Activated CD8-positive, alpha-beta memory T cell treated with anti-CD3 and anti-CD28 coated beads for 24 hours (primary cell): ENCODE measurements at places on chromosomes 11 and 22.

GRCh38 chr11:23494981-23495380 is 634.7 kb upstream of the CCDC179 start:
- DNase-seq = no peak

- DNase-seq = no peak
Measured at GRCh38 chr11:72959998-72960731, 146.0 kb downstream of the ATG16L2 start.

DNA sequence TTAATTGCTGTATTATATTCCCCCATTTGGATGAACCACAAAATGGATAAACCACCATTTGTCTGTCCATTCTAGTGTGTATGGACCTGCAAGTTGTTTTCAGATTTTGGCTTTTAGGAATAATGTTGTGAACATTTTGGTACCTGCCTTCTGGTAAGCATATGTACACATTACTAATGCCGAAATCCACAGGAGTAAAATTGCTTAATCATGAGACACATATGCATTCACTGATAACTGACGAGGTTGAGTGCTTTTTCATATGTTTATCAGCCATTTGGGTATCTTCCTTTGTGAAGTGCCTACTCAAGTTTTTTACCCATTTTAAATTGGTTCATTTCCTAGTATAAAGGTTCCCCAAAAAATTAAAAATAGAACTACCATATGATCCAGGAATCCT is 34.2 kb downstream of the OSBP2 start:
- no peak for DNase-seq

DNA sequence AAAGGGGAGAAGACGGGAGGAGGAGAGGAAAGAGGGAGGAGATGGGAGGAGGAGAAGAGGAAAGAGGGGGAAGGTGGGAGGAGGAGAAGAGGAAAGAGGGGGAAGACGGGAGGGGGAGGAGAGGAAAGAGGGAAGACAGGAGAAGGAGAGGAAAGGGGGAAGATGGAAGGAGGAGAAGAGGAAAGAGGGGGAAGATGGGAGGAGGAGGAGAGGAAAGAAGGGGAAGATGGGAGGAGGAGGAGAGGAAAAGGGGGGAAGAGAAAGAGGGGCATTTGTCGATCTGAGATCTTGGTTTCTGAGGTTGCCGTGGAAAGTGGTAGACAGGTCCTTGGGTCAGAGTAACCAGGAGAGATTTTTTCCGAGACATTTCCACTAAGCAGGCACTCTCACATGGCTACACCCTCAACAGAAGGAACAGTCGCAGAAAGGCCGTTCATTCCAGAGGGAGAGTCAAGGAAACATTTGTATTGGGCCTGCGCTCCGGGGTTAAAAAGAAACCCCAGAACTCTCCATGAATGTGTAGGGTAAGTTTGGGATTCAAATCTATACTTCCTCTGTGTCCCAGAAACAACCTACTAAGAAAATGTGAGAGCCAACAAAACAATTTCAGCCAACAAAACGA is 39.8 kb upstream of the CARS1 start:
- peak; percentile 28 for DNase-seq

- DNase-seq = peak; percentile 43
Measured at GRCh38 chr11:76624500-76625379, 45.8 kb downstream of the LRRC32 start.

GRCh38 chr11:134751766-134752165 is 339.7 kb upstream of the B3GAT1 start:
- DNase-seq = no peak

DNA sequence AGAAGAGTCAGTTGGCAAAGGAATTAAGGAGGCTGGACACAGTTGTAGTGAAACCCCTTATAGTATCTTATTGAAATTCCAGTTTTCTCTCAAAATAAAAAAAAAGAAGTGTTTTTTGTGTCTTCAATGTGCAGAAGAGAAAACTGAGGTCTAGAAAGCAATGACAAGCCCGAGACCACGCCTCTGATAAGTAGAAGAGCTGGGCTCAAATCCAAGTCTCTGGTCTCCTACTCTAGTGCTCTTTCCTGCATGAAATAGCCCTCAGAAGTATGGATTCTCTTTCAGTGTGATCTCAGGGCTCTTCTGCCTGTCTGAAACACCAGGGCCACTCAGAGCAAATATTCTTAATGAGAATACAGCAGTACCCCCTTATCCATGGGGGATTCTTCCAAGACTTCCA is 200.9 kb downstream of the KIF18A start:
- DNase-seq = no peak

- DNase-seq = no peak
Measured at GRCh38 chr11:1458340-1459218, 28.0 kb downstream of the MOB2 start.

DNA sequence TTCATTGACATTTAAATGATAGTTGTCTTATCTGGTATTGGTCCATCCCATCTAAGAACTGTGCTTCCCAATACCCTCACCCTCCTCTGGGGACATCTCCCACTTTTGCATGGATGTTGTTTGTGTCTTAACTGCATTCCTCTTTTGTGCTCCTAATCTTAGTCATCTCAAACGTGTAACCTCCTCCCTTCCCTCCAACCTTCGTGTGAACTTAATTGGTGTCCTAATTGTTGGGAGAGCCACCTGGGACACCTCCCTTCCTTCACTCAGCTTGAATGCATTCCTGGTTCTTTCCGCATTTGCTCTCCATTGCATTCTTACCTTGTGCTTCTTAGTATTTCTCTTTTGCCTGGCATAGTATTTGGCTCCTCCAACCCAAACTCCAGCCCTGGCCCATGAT is 9.8 kb upstream of the ELMOD1 start:
- no peak for DNase-seq

DNA sequence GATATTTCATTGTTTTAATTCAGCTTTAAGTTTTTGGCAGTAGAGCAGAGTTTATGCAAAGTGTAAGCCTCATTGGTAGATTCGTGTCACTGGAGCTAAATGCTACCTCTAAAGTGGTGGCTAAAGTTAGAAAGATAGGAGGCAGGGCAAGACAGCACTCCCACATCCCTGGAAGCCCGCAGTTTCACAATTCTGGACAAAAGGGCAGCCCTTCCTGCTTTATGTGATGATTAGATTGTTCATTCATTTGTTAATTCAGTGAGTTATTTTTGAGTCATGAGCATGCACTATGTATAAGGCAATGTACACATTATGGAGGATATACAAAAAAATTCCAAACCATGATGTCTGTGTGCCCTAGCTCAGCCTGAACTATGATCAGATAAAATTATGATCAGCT is 52.1 kb upstream of the EIF3M start:
- DNase-seq = no peak

DNA sequence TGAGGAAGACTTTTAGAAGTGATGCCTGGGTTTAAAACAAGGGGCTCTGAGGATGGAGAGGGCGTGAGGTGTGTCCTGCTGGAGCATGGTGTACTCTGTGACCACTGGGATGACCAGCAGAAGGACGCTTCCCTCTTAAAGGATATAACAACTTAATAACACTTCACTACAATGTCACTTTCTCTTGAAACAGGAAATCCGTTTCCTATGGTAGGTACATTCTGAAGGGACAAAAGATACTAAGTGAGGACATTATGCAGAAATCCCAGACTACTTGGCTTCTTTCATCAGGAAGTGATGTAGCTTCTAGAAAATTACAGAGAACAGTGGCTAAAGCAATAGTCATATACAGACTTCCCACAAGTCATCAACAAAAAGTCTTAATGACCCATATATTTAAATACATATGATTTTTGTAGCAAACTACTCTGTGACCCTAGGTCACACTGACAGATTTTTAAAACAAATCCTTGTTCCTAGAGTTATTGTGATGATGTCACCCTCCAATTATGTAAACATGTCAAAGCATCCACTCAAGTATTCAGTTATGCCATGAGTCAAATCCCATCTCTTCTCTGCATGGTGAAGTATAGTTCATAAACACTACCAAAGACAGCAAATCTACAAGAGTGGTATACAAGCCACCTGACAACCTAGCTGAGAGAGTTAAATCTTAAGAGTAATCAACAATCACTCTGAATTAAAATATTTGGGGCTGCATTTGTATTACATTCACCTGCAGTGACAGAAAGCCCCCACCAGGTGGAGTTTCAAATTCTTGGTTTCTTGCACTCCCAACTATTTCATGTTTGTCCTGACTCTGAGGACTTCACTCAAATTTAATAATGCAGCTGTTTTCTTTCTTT is 32.8 kb downstream of the PITPNB start:
- no peak for DNase-seq

GRCh38 chr22:42350373-42350772 is 79.9 kb upstream of the TCF20 start:
- DNase-seq = no peak

- DNase-seq = no peak
Measured at GRCh38 chr11:74870485-74870884, 78.4 kb downstream of the XRRA1 start.

DNA sequence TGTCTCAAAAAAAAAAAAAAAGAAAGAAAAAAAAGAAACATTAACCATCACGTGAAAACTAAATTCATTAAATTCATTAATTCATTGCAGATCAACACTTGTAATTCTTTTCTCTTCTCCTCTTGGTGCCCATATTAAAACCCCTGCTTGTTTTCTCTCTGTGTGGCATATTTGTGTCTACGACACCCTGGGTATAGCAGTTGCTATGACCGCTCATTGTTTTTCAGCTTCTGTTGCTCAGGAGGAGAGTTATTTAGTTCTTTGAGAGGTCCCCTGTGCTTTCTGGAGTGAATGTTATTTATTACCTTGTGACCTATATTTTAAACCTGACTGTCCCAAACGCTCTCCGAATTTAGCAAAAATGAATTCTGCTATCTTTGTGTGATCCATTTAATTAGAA is 62.3 kb upstream of the CLMP start:
- DNase-seq = no peak

DNA sequence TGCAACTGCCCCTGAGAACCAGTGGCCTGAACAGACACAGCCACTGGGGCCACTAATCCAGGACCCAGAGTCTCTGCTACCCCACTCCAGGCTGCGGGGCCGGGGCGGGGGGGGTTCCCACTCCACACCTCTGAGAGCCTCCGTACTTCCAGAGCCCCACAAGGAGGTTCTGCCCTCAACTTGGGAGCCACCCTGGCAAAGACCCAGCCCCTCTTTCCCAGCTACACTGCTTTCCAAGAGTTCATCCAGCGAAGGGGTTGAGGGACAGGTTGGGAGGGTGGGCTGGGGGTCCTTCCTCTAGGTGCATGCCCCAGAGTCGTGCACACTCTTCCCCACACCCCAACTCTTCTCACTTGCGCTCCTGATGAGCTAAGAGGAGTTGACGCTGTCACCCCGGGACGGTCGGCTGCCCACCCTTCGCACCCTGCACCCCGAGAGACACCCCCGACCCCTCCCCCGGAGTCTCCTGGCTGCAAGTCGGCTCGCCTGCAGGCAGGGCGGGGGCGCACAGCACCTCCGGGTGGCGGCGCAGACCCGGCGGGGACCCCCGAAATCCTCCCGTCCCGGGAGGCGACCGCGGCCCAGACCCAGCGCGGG is 531 bp downstream of the RAB3IL1 start:
- DNase-seq = peak; percentile 57

DNA sequence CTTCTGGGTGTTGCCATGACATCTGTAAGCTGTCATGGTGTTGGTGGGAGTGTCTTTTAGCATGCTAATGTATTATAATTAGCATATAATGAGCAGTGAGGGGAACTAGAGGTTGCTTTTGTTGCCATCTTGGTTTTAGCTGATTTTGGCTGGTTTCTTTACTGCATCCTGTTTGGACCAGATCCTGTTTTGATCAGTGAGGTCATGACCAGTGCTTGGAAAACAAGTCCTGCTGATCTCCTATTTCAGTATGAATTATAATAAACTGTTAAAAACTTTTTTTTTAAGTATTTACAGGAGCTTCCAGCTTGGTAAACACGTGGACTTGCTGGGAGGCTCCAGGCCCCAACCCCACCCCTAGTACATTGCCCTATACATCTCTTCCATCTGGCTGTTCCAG is 30.5 kb upstream of the P4HA3 start:
- DNase-seq = no peak

DNA sequence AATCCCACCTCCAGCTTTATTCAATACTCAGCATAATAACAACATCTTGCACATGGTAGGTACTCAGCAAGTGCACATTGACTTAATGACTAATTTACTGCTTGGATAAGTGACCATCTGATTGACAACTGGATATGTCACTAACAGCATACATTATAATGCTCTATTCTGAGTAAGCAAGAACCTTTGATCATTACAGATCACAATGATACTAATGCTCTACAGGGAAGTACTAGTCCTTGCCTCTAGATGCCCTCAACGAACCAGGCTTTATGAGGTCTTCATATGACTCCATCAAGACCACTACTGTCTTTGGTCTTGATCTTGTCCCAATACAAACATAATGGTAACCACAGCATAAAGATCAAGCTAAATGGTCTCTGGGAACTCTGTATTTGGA is 167.6 kb upstream of the MTMR2 start:
- no peak for DNase-seq

DNA sequence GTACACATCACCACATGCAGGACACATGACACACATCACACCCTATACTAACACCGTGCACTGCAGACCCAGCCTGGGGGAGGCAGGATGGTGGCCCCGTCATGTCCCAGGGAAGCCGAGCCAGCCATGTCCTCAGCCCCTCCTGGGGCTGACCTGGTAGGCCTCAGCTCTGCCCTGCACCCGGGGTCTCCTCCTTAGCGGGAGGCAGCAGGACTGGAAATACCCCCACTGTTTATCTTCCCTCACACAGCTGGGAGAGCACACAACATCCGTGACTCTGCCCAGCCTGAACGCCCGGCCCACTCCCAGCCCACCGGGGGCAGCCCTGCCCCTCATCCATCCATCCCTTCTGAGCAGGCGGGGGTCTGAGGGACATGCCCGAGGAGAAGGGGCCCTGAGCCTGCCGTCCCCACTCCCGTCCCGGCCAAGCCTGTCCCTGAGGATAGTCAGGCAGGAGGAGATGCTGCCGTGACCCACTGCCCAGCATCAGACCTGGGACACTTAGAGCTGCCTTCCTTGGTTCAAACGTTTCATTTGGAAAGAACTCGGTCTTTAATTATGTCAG is 945.0 kb downstream of the BRD1 start:
- no peak for DNase-seq

- DNase-seq = no peak
Measured at GRCh38 chr22:20299746-20300136, 20.1 kb downstream of the DGCR6L start.

DNA sequence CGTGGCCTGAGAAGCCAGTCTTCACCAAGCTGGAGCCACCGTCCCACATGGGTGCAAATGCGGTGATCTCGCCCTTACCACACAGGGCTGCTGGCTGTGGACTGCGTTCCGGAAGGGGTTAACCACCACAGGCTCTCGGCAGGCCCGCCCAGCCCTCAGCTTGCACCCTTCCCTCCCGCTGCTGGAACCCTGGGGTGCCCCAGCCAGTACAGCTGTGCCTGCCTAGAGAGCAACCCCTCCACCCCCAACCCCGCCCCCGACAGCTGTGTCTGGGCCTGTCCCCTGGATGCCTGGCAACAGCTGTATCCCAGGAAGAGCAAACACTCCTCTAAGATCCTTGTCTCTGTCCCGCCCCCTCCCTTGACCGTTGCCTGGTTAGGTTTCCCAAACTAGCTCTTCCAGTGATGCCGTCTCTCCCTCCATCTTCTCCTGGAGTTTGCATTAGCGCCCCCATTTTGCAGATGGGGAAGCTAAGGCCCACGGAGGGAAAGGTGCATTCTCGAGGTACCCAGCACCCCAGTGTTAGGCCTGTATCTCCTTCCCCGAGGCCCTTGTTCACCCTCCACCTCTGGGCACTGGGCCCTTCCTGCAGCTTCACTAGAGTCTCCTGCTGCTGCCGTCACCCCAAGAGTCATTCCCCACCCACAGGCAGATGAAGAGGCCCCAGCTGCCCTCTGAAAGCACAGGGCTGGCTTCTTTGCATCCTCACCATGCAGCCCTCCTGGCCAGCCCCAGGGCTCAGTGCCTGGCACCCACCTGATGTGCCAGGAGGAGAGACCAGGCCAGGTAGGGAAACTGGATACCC is 12.6 kb upstream of the COX8A start:
- no peak for DNase-seq
